HFFc6 (cell line): ENCODE measurements at places on chromosomes 6 and 20. TPM values are rescaled to one million over a fixed set of nuclear protein-coding genes. Genes with fewer than 3 reads are reported as not detected.

- H3K36me3 ChIP-seq, result peaks cover 10% of the 10 kb centered on the region; the same call in 1 of the 2 replicates
- DNase-seq, result peak; percentile 76
These were observed 1.4 kb upstream of the CEP43 start for GRCh38 chr6:166997768-166998255.

TCP11 gene
- total RNA-seq, result 0.37 to 0.39 TPM in 2 of 3 replicates, not detected in the other

DNA sequence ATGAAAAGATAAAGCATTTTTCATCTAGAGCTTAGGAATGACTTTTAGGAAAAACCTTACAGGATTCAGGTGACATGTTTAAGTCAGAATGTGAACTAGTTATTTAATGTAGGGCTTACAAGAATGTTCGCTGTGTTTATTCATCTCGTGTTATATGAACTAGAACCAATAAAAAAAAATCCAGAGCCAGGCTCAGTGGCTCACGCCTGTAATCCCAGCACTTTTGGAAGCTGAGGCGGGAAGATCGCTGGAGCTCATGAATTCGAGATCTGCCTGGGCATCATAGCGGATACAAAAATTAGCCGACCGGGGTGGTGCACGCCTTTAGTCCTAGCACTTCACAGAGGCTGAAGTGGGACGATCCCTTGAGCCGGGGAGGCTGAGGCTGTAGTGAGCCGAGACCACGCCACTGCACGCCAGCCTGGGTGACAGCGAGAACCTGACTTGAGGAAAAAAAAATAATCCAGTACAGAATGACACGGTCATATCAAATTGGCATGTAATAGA is 46.3 kb downstream of the OR2B2 start:
- H3K4me1 ChIP-seq, result peaks cover 57% of the 10 kb centered on the region
- H3K27ac ChIP-seq, result peak overlapping the region; percentile 96
- peaks cover 18% of the 10 kb centered on the region for H3K27me3 ChIP-seq
- H3K36me3 ChIP-seq, result peaks cover 4% of the 10 kb centered on the region

IRF4 gene
- not detected in 3 replicates for total RNA-seq

- H3K27ac ChIP-seq, result no peak overlapping the region
- peaks cover 24% of the 10 kb centered on the region for H3K27me3 ChIP-seq
- H3K4me3 ChIP-seq, result no peak overlapping the region
- no peak for DNase-seq
- H3K4me1 ChIP-seq, result peaks cover 16% of the 10 kb centered on the region; the same call in 1 of the 2 replicates
These were observed 16.9 kb upstream of the MDFI start for GRCh38 chr6:41621367-41621766.

DNA sequence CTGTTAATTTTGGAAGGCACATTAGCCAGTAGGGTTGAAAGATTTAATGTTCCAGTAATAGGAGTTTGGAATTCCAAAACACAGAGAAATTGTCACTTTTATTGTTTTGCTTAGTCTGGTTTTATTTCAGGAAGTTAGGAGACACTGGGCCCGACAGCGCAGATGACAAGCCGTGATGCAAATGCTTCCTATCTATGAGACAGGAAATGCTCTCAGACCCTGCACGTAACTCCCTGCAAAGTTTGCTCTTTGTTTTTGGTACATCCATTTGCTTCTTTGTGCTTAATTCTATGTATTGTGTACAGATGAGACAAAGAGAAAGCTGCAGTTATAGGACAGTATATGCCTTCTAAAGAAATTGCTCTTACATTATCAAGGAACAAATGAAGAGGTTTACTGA is 201.6 kb upstream of the SGK1 start:
- H3K27me3 ChIP-seq, result no peaks in the 10 kb centered on the region; the same call in 1 of the 2 replicates
- H3K4me3 ChIP-seq, result no peak overlapping the region
- H3K4me1 ChIP-seq, result peaks cover 36% of the 10 kb centered on the region
- no peak for DNase-seq
- no peak overlapping the region for H3K27ac ChIP-seq
- H3K36me3 ChIP-seq, result no peaks in the 10 kb centered on the region

GRCh38 chr20:38458314-38458713 is 14.3 kb upstream of the RALGAPB start:
- H3K4me3 ChIP-seq, result no peak overlapping the region
- no peak for DNase-seq
- H3K36me3 ChIP-seq, result no peaks in the 10 kb centered on the region; the same call in 1 of the 2 replicates
- peaks cover 21% of the 10 kb centered on the region for H3K4me1 ChIP-seq
- H3K27ac ChIP-seq, result no peak overlapping the region

PLN gene
- total RNA-seq, result not detected in 3 replicates

GRCh38 chr20:41027872-41028358 is 707 bp upstream of the TOP1 start:
- H3K4me3 ChIP-seq, result peak overlapping the region; percentile 86
- peaks cover 35% of the 10 kb centered on the region for H3K36me3 ChIP-seq
- peaks cover 44% of the 10 kb centered on the region for H3K4me1 ChIP-seq
- no peak for DNase-seq
